Karpas-422 (cell line): ENCODE measurements at places on chromosomes 6 and 20.

- no peak overlapping the region for H3K4me3 ChIP-seq
- no peak for DNase-seq
- H3K27ac ChIP-seq: no peak overlapping the region
- H3K36me3 ChIP-seq: no peaks in the 10 kb centered on the region
- no peaks in the 10 kb centered on the region for H3K27me3 ChIP-seq
Observed at GRCh38 chr6:14887986-14888574, 357.8 kb upstream of the JARID2 start.

GRCh38 chr20:40802886-40803285, 113.8 kb upstream of the MAFB start:
- no peaks in the 10 kb centered on the region for H3K36me3 ChIP-seq
- no peak for DNase-seq
- no peaks in the 10 kb centered on the region for H3K27me3 ChIP-seq
- H3K27ac ChIP-seq: no peak overlapping the region

DNA sequence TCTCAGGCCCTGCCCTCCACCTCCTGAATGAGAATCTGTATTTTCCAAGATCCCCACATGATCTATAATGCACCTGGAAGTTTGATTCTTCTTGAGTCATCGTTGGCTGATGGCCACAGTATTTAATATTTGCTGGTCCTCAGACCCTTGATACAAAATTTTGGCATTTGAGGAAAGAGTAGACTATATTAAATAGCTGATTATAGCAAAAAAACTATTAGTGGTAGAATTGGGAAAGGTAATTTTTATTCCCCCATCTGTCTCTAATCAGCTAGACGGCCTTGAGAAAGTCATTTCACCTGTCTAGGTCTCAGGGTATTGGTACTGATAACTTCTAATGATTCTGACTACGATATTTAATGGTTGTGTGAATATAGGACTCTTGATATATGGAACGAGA, 176.8 kb downstream of the BMP2 start:
- H3K4me3 ChIP-seq: no peak overlapping the region
- H3K4me1 ChIP-seq: no peaks in the 10 kb centered on the region
- no peak for DNase-seq
- no peaks in the 10 kb centered on the region for H3K36me3 ChIP-seq
- H3K27me3 ChIP-seq: no peaks in the 10 kb centered on the region
- no peak overlapping the region for H3K27ac ChIP-seq

- no peaks in the 10 kb centered on the region for H3K4me1 ChIP-seq
- no peak overlapping the region for H3K4me3 ChIP-seq
- H3K27me3 ChIP-seq: no peaks in the 10 kb centered on the region
- no peak overlapping the region for H3K27ac ChIP-seq
Observed at GRCh38 chr6:85364344-85364743, 85.5 kb upstream of the NT5E start.

GRCh38 chr20:32454164-32455145, 96.3 kb downstream of the ASXL1 start:
- H3K4me3 ChIP-seq: no peak overlapping the region
- H3K36me3 ChIP-seq: no peaks in the 10 kb centered on the region
- no peaks in the 10 kb centered on the region for H3K27me3 ChIP-seq

DNA sequence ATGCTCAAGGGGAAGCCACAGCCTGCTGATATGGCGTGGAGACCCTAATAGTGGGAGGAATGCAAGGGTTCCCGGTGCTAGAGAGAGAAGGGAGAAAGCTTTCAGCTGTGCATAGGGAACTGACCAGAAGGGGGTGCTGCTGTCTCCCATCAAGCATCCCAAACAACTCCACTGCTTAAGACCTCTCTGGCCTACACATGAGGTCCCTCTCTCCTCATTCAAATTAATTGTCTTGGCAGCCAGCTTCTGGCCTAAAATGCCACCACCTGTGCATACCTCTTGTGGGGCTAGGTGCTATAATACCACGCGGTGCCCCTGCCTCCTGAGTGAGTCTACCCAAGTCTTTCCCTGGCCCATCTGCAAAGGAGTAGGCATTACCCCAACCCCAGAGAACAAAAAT, 14.5 kb downstream of the ADISSP start:
- H3K4me3 ChIP-seq: no peak overlapping the region
- no peaks in the 10 kb centered on the region for H3K27me3 ChIP-seq
- DNase-seq: peak; percentile 84
- no peaks in the 10 kb centered on the region for H3K4me1 ChIP-seq
- H3K36me3 ChIP-seq: peaks cover 8% of the 10 kb centered on the region

- H3K4me3 ChIP-seq: no peak overlapping the region
- no peaks in the 10 kb centered on the region for H3K4me1 ChIP-seq
- H3K27me3 ChIP-seq: no peaks in the 10 kb centered on the region
- no peaks in the 10 kb centered on the region for H3K36me3 ChIP-seq
Observed at GRCh38 chr6:168618546-168619315, 177.7 kb downstream of the SMOC2 start.

DNA sequence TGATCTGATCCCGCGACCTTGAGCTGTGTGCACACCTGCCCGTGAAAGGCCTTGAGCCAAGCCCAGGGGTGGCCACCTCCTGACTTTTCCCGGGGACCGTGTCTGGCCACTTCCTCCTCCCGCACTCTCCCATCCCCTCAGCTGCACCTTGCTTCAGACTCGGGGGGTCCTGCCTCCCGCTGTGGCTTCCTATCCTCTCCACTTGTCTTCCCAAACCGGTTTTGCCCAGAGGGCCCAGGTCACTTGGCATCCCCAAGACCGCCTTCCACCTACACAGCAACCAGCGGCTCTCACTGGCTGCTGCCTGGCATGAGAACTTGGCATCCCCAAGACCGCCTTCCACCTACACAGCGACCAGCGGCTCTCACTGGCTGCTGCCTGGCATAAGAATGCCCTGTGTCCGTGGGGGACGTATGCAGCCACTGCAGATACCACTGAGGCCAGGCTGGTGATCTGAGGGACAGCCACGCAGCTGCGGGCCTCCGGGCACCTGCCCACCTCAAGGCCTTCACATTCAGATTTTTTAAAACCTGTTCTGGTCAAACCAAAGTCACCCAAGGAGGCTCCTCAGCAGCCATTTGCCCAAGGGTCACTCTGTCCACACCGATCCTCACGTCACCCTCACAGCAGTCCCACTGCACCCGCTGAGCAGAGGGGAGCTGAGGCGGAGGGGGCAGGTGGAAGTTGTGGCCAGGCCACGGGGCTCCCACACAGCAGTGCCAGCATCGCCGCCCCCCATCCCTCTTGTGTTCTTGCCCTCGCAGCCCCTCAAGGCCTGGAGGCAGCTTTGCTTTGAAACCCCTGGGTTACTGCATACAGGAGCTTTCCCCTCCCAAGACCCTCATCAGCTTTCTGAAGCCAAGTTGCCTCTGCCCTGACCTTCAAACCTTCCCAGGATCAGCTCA, 245.5 kb downstream of the TAF4 start:
- H3K4me3 ChIP-seq: no peak overlapping the region
- no peaks in the 10 kb centered on the region for H3K27me3 ChIP-seq
- no peak for DNase-seq
- H3K4me1 ChIP-seq: peaks cover 7% of the 10 kb centered on the region

DNA sequence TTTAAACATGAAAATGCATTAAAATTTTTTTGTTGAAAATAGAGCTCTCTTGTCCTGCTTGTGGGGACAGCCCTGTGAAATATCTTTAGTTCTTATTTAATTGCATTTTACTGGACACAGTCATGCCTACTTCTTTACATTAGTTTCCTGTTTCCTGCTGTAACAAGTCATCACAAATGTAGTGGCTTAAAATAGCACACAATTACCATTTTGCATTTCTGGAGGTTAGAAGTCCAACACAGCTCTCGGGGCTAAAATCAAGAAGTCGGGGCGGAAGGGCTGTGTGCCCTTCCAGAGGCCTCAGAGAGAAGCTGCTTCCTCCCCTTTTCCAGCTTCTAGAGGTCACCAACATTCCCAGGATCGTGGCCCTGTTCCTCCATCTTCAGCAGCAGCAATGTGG, 29.4 kb downstream of the PNLDC1 start:
- H3K36me3 ChIP-seq: no peaks in the 10 kb centered on the region
- no peak overlapping the region for H3K27ac ChIP-seq
- no peaks in the 10 kb centered on the region for H3K27me3 ChIP-seq
- no peak overlapping the region for H3K4me3 ChIP-seq

DNA sequence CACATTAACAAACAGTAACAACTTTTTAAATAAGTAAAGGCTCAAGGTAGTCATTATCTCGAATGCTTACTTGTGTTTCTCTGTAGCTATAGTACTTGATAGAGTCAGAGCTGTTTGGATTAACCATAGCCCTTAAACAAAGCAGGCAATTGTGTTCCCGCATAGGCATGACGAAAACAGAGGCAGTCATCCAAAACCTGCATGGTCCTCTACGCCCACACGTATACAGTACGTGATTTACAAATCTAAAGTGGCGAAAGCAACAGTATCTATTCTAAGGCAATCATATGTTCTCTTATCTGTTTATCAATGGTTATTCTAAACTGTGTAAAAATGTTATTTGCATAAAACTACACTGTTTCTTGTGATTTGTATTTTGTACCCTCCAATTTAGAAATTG, 31.8 kb downstream of the HFE start:
- no peaks in the 10 kb centered on the region for H3K27me3 ChIP-seq
- no peak overlapping the region for H3K27ac ChIP-seq
- peaks cover 11% of the 10 kb centered on the region for H3K4me1 ChIP-seq
- no peak overlapping the region for H3K4me3 ChIP-seq
- no peak for DNase-seq

DNA sequence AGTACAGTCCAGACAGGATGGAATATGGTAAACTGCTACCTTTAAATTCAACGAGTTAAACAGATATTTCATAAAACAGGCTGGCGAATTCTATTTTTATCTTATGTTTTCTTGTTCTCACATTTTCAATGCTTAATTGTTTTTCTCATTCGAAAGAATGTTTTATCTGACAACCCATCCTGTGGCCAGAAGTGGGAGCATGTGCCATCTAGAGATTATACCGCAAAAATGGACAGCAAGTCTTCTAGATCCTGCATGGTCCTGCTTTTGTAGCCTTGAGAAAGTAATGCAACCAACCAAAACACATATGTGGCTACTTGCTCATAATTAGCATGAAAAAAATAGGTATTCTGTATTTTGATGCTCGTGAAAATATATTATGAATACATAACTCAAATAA, 30.7 kb downstream of the TUBB2B start:
- H3K27me3 ChIP-seq: no peaks in the 10 kb centered on the region
- H3K4me1 ChIP-seq: no peaks in the 10 kb centered on the region; the same call in 1 of the 2 replicates

- H3K27me3 ChIP-seq: no peaks in the 10 kb centered on the region
- H3K4me3 ChIP-seq: no peak overlapping the region
Observed at GRCh38 chr6:1201547-1202200, 110.2 kb upstream of the FOXQ1 start.

DNA sequence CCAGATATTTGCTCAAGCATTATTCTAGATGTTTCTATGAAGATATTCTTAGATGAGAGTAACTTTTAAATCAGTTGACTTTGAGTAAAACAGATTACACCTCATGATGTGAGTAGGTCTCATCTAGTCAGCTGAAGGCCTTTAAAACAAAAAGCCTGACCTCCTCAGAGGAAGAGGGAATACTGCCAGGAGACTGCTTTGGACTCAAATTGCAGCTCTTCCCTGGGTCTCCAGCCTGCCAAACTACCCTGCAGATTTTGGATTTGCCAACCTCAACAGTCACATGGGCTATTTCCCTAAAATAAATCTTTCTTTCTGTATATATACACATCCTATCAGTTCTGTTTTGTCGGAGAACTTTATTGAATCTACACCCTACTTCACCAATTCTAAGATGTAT, 182.5 kb upstream of the TENT5A start:
- H3K4me1 ChIP-seq: no peaks in the 10 kb centered on the region
- H3K36me3 ChIP-seq: no peaks in the 10 kb centered on the region

GRCh38 chr6:43887340-43887858, 117.4 kb downstream of the VEGFA start:
- DNase-seq: no peak
- no peak overlapping the region for H3K27ac ChIP-seq
- no peaks in the 10 kb centered on the region for H3K27me3 ChIP-seq
- no peaks in the 10 kb centered on the region for H3K4me1 ChIP-seq
- no peaks in the 10 kb centered on the region for H3K36me3 ChIP-seq

GRCh38 chr6:110878751-110879522, 4.4 kb downstream of the AMD1 start:
- peak overlapping the region; percentile 90 for H3K4me3 ChIP-seq
- H3K27ac ChIP-seq: peak overlapping the region; percentile 19; the same call in 1 of the 2 replicates
- H3K27me3 ChIP-seq: no peaks in the 10 kb centered on the region
- H3K4me1 ChIP-seq: peaks cover 73% of the 10 kb centered on the region
- no peaks in the 10 kb centered on the region for H3K36me3 ChIP-seq

DNA sequence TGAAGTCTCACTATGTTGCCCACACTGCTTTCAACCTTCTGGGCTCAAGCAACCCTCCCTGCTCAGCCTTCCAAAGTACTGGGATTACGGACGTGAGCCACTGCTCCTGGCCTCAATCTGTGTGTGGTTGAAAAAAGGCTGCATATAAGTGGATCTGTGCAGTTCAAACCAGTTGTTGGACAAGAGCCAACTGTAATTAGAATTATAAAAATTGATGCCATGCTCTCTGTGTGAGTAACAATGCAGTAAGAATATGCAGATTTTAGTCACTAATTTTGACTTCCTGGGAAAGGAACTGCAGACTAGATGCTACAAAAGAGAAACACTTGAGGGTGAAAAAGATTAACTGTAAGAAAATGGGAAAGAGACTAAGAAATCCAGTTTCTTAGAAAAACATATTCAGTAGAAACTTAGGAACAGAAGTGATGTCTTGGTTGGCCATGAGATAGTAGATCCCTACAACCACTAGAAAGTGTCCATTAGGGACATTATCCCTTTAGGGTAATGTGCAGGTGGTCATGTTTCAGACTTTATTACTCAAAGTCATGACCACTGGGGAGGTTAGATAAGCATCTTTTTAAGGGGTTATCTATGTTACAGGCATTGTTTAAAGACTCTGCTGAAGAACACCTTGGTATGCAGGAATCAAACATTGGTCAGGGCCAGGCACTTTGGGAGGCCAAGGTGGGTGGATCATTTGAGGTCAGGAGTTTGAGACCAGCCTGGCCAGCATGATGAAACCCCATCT, 26.3 kb downstream of the ITCH start:
- peaks cover 18% of the 10 kb centered on the region for H3K4me1 ChIP-seq
- no peaks in the 10 kb centered on the region for H3K27me3 ChIP-seq
- no peak for DNase-seq

DNA sequence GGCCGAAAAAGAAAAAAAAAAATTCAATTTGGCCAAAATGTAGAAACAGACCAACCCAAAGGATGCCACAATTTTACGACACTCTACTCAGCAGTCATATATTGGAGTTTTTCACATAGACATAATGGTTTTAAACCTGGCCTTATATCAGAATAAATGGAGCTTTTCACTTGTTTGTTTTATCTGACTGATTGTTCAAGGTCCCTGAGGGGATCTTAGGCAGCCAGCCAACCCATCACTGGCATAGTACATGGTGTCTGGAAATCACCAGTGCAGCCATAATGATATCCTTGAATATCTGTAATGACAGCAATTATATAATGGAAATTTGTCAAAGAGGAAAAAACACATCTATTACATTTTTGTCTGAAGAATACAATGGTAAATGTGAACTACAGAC, 96.9 kb downstream of the PRSS35 start:
- no peak overlapping the region for H3K4me3 ChIP-seq
- no peaks in the 10 kb centered on the region for H3K36me3 ChIP-seq
- H3K27me3 ChIP-seq: no peaks in the 10 kb centered on the region

- H3K27me3 ChIP-seq: no peaks in the 10 kb centered on the region
- DNase-seq: no peak
- H3K36me3 ChIP-seq: no peaks in the 10 kb centered on the region
- no peak overlapping the region for H3K4me3 ChIP-seq
- no peaks in the 10 kb centered on the region for H3K4me1 ChIP-seq
- H3K27ac ChIP-seq: no peak overlapping the region
Observed at GRCh38 chr6:1029141-1029540, 282.8 kb upstream of the FOXQ1 start.

- H3K36me3 ChIP-seq: peaks cover 48% of the 10 kb centered on the region
- H3K27me3 ChIP-seq: no peaks in the 10 kb centered on the region
- no peaks in the 10 kb centered on the region for H3K4me1 ChIP-seq
- no peak for DNase-seq
- no peak overlapping the region for H3K27ac ChIP-seq
- H3K4me3 ChIP-seq: no peak overlapping the region
Observed at GRCh38 chr6:127288705-127289104, 22.0 kb downstream of the RNF146 start.
